ENCODE measurements at places on chromosomes 12 and 14.

DNA sequence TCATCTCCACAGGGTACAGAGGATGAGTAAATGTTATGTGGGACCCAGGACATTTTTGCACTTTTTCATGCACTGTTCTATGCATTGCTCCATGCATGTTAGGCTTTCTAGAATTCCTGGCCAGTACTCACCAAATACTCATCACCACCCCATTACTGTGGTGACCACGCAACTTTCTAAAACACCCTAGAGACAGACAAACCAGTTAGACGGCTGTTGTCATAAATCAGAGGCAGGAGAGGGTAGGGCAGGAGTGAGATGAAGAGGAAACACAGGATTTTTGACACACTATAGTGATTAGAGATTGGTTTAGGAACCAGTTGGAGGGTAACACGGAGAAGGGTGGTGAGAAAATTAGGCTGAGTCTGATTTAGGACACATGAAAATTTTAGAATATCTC lies 59.3 kb downstream of the IFNG start:
- DNase-seq, result no peak

GRCh38 chr12:57864442-57865083 lies 18.0 kb upstream of the CTDSP2 start:
- no peak for DNase-seq

DNA sequence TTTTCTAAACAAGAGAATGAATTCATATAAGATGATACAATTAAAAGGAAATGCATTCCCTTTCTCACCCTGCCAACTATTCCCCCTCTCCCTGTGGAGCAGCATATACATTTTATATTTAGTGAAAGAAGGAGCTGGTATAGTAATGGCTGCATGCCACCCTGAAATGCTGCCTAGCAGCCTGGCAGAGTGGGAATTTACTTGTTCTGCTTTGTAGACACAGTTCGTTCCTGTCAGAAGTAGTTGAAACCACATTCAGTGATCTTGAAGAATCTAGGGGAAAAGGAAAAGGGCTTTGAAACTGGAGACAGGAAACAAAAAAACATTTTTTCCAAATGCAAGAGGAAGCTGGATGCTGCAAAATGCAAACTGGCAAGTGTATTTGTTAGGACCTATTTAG lies 176.0 kb upstream of the PLEKHA5 start:
- no peak for DNase-seq

GRCh38 chr12:95286713-95287112 lies 69.1 kb downstream of the VEZT start:
- DNase-seq, result no peak

DNA sequence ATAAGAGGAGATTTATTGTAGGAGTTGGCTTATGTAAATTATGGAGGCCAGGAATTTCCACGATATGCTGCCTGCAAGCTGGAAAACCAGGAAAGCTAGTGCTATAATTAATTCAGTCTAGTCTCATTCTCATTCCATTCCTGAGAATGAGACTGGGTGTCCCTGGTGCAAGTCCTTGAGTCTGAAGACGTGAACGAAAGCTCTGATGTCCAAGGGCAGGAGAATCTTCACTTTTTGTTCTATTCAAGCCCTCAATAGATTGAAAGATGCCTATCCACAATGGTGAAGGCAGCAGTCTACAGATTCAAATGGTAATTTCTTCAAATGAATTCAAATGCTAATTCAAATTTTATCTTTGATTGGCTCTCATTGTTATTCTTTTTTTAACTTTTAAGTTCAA lies 851.1 kb upstream of the MGAT4C start:
- DNase-seq, result no peak

DNA sequence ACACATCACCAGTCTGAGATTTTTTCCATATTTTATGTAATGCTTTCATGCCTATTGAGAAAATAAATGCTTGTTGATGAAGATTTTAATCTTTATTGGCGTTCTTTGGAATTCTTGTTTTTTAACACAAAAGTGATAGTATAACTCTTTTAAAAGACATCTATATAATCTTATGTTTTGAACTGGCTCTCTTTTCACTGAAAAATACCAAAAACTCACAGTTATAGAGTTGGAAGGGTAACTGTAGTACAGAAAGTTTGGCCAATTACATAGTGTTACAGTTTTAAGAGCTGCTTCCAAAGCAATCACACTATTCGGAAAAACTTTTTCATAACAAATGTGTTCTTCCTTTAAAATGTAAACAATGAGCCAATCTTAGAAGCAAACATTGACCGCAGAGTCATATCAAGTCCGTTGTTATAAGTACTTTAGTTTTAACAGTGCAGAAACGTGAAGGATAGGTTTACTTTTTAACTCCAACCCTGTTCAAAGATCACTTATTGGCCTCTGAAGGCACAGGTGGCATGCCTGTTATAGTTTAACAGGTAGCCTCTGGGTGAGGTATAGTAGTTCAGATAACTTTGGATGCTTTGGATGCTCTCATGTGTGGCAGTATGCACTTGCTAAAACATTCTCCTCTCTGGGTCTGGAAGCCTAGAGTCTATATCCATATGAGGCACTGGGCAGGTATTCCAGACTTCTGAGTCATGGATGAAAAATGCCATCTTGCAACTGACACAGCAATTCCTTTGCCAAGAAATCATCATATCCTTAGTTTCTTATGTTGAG lies 12.1 kb upstream of the NTN4 start:
- DNase-seq, result no peak

GRCh38 chr12:20409607-20410377 lies 41.5 kb downstream of the PDE3A start:
- no peak for DNase-seq

DNA sequence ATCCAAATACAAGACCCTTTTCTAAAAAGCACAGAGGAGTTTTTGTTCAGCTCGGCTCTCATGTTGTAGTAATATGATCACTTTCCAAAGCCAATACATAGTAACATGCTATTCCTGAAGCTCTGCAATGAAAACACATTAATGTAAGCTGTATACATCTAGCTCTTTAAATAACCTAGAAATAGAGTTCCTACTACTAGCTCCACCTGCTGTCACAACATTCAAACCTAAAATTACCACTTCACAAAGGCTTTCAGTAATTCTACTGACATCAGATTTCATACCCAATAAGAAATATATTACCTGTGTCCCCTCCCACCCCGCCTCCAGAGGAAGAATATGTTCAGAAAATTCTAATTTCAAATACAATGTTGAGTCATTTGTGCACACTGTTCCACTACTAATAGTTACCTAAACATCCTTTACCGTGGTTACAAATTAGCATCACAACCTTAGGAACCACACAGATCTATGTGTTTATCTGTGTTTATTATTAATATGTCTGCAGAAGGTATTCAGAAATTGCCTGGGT lies 17.8 kb downstream of the EFCAB11 start:
- no peak for DNase-seq

DNA sequence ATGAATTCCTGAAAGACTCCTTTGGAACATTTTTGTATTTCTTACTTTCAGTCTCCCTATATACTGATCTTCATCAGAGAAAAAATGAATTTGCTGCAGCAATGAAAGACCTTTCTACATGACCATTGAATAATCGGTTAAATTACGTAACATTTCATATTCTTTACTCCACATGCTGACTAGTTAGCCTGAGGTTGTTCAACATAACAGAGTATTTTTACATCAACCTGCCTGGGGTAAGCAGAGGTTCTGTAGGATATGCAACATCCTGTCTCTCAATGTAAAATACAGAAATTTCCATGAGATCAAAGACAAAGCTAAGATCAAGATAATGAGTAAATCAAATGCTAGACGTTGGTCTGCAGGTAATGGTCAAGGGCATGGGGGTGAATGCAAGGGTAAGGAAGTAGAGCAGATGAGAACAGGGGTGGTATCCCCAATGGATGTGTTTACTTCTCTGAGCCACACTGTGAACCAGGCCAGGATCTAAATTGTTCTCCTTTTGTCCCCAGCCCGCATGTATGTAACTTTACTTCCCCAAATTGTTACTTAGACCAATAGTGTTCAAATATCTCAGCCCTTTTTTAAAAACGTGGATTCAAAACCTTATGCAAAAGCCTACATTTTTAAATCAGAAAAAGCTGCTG lies 45.4 kb downstream of the DUSP6 start:
- no peak for DNase-seq

- DNase-seq, result no peak
Observed at GRCh38 chr12:76781321-76781720, 17.4 kb downstream of the ZDHHC17 start.

DNA sequence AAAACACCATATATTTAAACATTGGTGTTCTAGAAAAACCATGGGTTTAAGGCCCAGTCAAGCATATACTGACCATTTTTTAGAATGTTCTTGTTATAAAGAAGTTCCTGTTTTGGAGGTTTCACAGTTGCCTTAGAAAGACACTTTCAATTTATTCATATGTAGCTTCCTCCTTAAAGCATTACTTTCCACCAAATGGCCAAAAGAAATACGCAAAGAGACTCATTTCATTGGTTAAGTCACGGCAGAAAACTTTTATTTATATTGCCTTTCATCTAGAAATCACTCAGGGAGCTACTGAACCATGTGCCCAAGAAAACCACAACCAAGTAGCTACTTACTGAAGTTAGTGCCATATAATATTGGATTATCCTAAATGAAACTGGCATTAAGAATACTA lies 40.0 kb downstream of the MYBPC1 start:
- DNase-seq, result no peak

All from T-helper 9 cell (primary cell).